ENCODE measurements at places on chromosomes 2 and 18. TPM values are rescaled to one million over a fixed set of nuclear protein-coding genes. Genes with fewer than 3 reads are reported as not detected.

DNA sequence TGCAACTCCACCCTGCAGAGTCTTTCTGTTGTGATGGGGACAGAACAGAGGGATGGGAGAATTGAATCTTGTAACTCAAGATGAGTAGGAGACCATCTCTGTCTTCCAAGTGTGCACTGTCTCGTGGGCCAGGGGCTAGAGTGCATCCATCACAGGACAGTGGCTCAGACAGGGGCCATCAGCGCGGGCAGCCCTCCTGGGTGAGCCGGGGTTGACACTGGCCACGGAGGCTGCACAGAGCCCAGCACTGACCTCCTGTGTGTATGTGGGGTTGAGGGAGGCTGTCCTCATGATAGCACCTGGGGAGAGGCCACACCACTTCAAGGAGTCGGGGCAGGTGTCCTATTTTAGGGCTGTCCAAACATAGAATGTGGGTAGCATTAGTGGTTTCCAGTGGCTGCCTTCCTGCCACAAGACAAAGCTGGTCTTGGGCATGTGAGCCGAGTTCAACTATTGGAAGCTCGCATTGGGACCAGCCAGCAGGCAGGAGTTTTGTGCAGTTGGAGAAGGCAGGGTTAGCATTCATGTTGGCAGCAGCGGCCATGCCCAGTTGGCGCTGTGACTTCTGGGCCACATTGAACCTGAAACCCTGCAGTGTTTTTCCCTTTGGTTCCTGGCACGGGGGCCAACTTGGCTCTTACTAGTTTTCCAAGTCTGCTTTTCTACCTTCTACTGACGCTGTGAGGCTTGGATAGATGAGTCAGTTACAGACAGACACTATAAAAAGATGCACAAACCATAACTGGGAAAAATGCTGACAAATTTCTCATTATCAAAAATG, 45.3 kb downstream of the ACOXL start:
- DNase-seq, result no peak

- DNase-seq, result no peak
Measured at GRCh38 chr18:46497129-46497528, 159.9 kb downstream of the LOXHD1 start.

DNA sequence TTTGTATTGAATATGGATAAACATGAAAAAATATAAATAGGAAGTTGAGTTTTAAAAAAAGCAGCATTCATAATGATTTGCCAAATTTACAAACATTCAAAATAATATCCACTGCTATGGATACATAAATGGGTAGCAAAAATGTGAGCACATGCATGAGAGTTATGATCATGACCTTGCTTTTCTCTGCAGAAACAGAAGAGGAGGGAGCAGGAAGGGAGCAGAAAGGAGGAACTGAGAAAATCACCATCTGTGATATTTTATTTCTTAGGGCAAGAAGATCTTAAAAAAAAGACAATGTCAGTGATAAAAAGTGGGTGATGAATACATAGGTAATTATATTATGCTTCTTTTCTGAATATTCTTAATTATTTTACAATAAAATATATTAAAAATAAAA, 17.7 kb upstream of the CCDC93 start:
- DNase-seq, result no peak

DNA sequence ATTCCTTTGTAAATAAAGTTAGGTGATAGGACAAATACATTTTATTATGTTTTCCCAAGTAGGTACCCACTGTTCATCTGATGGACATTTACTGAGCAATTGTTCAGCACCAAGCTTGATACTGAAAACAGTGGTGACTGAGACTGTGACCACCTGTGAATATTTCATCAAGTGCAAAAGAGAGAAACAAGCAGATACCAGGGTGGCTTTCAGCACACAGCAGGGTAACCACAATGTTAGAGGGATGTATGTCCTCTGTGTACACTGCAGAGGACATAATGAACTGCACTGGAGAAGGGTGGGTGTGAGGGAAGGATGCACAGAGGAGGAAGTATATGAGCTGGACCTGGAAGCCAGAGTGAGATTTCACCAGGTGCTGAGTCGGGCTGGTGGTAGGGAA, 411.8 kb downstream of the RAD51AP2 start:
- no peak for DNase-seq

GRCh38 chr2:29130295-29130694, 15.1 kb downstream of the CLIP4 start:
- no peak for DNase-seq

Gene CNTNAP5
- total RNA-seq, result 3.3 TPM

Gene RPRM
- 2.5 TPM for total RNA-seq

Gene DSG4
- total RNA-seq, result not detected

Measured in mucosa of descending colon (tissue), 3 donors.